Amniotic epithelial cell (primary cell): ENCODE measurements at places on chromosomes 3 and 15.

- DNase-seq = no peak
These were observed 62.2 kb downstream of the PFN2 start for GRCh38 chr3:149908424-149908957.

DNA sequence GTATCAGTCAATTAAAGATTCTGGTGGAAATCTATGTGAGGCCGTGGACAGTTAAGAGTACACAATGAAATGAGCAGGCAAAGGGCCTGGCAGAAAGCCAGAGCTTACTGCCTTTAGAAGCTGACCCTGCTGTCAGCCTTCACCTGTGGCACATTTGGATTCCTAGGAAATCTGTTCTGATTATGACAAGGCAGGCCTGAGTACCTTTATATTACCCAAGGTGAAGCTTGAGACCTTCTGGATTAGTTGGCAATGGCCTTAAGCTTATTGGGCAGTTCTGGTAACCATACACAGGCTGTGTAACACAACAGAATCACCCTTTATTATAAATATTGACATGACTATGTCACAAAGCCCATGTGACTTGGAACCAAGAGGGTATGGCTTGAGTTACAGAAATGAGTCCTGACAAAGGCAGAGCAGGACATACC lies 43.2 kb downstream of the NBEAL2 start:
- DNase-seq = peak; percentile 25

DNA sequence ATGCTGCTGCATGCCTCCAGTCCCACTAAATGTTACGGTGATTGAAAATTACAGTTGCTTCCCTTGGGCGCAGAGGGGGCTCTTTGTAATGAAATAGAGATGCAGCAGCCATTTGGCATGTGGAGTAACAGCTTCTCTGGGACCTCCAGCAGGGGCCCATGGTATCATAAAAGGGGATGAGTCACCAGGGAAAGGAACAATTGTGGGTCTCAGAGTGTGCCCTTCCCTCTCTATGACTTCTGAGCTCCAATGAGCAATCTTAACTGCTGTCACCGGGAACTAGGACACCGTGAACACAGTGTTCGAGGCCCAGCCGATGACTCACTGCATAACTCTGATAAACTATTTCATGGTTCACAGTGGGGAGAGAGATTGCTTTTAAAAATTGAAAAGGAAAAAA lies 164.8 kb upstream of the NUDT16 start:
- DNase-seq = peak; percentile 63

GRCh38 chr3:105539897-105540296 lies 173.2 kb downstream of the ALCAM start:
- no peak for DNase-seq

DNA sequence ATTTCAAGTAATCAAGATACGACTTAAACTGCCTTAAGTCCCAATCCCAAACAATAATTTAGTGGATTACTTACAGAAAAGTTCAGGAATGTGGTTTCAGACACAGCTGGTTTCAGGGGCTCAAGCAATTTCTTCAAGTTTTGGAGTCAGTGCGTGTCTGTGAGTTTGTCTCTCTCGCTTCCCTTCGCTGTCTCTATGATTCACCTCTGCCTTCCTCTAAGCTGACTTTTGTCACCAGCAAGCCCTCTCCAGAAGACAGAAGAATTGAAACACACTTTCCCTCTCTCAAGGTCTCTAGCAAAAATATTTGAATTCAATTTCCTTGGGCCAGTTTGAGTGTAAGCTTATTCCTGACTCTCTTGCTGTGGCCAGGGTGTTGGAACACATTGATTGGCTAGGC lies 392.4 kb downstream of the EDEM1 start:
- no peak for DNase-seq

GRCh38 chr3:126990890-126991289 lies 8.0 kb downstream of the PLXNA1 start:
- no peak for DNase-seq

DNA sequence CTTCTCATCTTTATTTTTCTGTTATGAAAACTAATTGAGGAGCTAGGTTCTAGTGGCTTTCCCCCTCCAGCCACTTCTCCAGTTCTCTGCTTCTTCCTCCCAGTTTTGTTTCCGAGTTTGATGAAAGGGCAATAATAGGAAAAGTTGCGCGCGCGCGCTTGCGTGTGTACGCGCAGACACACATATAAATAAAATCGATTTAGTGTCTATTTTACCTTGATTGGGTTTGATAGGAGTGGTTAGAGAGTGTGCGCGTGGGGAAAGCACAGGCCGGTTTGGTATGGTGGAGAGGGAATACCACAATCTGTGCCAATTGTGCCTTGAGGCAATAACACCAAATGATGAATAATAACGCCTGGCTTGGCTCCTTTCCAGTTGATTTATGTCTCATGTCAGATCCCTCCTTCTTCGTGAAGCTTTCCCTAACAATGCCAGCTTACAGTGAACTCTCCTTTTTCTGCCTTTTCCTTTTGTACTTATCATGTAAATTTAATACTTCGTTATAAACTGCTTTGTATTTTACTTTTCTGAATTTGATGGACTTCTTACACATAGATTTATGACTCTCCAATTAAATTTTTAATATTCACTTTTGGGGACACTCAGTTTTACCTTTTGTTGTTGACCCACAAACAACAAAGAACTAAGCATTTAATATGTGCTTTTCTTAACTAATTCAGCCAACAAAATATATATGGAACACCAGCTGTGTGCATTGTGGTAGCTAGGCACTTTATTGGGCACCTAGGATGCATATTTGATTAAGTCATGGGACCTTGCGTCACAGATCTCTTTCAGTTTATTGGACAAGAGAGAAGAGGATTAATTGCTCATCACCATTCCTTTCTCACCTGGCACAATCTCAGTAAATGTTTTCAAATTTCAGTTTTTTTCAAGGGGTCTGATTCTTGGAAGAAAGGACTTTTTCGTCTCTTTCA lies 1.7 kb downstream of the TIPARP start:
- peak; percentile 86 for DNase-seq

DNA sequence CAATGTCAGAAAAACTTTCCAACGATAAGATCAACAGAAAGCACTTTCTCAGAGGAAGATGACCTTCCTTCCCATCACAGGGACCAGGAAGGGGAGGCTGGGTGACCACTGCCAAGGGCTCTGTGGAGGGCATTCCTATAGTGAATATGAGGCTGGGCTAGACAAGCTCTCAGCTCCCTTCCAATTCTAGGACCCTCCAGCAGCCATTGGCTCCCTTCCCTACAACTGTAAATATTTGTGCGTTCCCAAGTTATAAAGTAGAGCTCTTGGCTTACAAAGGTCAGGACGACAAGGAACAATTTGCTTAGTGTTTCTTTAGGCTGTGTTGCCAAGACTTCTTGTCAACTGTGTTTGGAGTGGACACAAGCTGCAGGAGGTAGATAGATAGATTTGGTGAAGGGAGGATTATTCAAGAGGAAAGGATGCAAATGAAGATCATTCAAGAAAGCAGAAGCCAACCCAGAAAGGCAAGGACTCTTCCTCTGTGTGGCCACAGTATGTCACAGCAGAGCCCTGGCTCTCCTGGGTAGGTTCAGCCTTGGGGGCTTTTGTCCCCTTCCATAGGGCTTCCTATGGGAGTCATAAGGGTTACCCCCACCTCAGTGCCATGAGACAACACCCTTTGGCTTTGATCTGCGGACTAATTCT lies 223.6 kb upstream of the TLE3 start:
- no peak for DNase-seq

GRCh38 chr3:189710620-189711402 lies 79.6 kb downstream of the TP63 start:
- DNase-seq = peak; percentile 87

- no peak for DNase-seq
These were observed 157.7 kb downstream of the MBNL1 start for GRCh38 chr3:152426393-152426792.

GRCh38 chr3:112351036-112351435 lies 18.1 kb downstream of the CD200 start:
- no peak for DNase-seq

GRCh38 chr3:31525532-31525931 lies 7.2 kb upstream of the STT3B start:
- DNase-seq = no peak

DNA sequence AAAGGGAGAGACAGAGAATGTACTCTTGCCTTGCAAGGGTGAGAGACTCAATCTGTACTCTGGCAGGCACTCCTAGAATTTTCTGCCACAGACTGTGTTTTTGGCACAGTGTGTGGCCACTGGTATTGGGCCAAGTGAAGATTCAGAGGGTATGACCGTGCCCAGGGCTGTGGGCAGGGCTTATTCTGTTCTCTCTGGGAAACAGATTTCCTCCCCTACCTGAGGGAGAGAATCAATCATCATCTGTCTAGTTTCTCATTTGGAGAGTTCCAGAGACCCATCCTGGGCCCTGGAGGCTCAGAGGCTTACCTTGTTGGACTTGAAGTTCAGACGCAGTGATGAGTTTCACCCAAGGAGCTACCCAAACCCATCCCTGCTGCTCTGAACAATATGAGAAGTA lies 28.2 kb downstream of the CSTA start:
- DNase-seq = no peak

DNA sequence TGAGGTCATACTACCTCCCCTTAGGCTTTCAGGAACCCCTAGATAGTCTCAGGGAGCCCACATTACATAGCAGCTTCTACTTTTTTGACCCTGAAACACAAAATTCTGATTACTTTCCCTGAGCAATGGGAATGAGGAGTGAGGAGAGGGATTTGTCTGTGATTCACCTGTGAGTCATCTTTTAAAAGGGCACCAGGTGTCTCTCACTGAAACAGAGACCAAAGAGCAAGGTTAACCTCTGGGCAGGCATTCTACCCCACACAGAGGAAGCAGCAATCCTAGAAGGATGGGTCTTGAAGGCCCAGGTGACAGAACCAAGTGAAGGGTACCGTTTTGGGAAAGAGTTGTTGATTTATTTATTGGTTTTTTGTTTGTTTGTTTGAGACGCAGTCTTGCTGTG lies 31.1 kb upstream of the UBE2E2 start:
- DNase-seq = no peak

- no peak for DNase-seq
These were observed 47.5 kb downstream of the ARMC8 start for GRCh38 chr3:138234401-138235179.

GRCh38 chr3:143337387-143337786 lies 217.8 kb downstream of the CHST2 start:
- no peak for DNase-seq

DNA sequence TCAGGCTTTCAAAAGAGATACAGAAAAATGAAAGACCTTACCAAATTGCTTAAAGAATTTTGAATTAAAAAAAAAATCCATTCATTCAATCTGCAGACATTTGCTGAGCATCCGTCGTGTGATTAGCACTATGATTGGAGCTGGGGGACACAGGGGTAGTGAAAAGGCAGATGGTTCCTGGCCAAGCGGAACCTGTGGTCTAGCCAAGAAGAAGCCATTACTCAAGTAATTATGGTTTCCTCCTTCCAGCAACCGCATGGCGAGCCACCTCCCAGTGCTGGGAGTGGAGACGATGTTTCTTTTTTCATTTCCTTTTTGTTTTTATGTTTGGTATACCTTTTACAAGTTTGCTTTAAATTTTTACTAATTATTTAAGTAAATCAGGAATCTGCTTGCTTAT lies 140.2 kb downstream of the CACNA2D3 start:
- no peak for DNase-seq

- DNase-seq = no peak
These were observed 217.7 kb downstream of the ABHD5 start for GRCh38 chr3:43908456-43908855.

GRCh38 chr3:54785976-54786375 lies 141.9 kb downstream of the LRTM1 start:
- no peak for DNase-seq

GRCh38 chr3:189636048-189636447 lies 4.9 kb downstream of the TP63 start:
- no peak for DNase-seq

- peak; percentile 29 for DNase-seq
These were observed 91.4 kb upstream of the PRTG start for GRCh38 chr15:55834331-55834730.

DNA sequence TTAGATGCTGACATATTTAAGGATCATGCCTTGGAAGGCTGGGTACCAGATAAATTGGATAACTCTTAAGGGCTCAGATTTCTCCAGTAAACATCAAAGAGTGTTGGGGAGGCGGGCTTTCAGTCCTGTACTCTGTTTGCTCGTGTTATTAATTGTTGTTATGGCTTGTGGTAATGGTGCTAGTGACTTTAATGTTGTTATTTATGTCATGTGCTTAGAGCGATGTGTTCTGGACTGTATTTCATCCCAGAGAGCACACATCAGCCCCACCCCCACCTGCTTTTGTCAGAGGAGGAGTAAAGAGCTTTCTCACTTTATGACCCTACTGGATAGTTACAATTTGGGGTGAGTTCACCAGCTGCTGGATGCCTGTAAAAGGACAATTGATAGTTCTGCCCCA lies 386.3 kb downstream of the EPHB1 start:
- no peak for DNase-seq

DNA sequence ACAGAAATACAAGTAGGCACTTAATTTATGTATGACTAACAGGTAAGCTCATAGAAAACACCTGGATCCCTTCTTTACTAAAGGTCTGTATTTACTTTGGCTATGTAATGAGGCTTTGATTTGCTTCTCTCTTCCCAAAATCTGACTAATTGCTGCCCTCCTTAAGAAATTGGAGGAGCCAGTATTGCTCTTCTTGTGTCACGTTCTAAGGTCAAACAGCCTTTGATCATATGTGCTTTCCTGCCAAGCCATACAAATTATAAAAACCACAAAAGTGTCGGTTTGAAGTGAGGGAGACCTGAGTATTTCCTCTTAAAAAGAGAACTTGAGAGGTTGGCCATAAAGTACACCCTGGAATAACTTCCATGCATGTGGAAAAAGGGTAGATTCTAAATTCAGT lies 112.1 kb upstream of the MB21D2 start:
- DNase-seq = no peak

GRCh38 chr3:123948449-123948848 lies 12.6 kb downstream of the CCDC14 start:
- DNase-seq = no peak

- peak; percentile 0 for DNase-seq
These were observed 3.7 kb downstream of the MDFIC2 start for GRCh38 chr3:70308760-70309159.

GRCh38 chr3:192022412-192022811 lies 561.4 kb downstream of the PYDC2 start:
- no peak for DNase-seq

DNA sequence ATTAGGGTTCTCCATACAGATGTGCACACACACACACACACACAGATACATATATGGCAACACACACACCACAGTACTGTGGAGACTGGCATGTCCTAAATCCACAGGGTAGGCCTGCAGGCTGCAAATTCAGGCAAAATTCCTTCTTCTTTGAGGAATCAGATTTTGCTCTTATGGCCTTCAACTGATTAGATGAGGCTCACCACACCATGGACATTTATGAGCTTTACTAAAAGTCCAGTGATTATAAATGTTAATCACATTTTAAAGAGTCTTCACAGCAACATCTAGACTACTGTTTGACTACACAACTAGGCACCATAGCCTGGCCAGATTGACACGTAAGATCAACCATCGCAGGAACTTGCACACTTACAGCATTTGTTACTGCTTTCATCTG lies 140.3 kb upstream of the UBE3A start:
- DNase-seq = no peak

- DNase-seq = no peak
These were observed 64.9 kb upstream of the KLHL25 start for GRCh38 chr15:85859671-85860070.

- no peak for DNase-seq
These were observed 1.7 kb upstream of the VPS18 start for GRCh38 chr15:40892447-40893012.

GRCh38 chr15:98347866-98348265 lies 300.5 kb upstream of the IGF1R start:
- DNase-seq = no peak
